ENCODE measurements at places on chromosomes 13 and 19. TPM values are rescaled to one million over a fixed set of nuclear protein-coding genes. Genes with fewer than 3 reads are reported as not detected.

DNA sequence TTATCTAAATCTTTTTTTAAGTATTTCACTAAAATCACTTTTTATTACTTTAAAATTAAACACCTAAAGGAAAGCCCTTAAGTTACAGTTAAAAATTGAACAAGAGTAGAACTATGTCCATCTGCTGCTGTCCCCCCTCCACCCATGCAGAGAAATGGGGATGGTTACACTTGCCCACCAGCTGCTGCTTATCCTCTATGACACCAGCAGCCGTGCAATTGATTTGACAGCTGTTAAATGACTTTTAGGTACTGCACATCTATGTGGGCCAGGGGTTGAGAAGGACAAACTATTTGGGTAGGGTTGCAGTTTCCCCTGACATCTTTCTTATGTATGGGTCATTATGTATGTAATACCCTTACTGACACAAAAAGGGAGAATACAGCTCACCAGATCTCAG lies 77.2 kb downstream of the TBC1D4 start:
- no peak for DNase-seq

ZNF44 gene
- polyA plus RNA-seq = 3.9 TPM

GRCh38 chr13:92187378-92187989 lies 789.1 kb downstream of the GPC5 start:
- DNase-seq = no peak

F7 gene
- 0.06 TPM for polyA plus RNA-seq

NLRP11 gene
- polyA plus RNA-seq = not detected

- DNase-seq = no peak
These were observed 7.9 kb upstream of the LINGO3 start for GRCh38 chr19:2315818-2316353.

LRRC63 gene
- not detected for polyA plus RNA-seq

CCDC122 gene
- 1.6 TPM for polyA plus RNA-seq

TTC9B gene
- polyA plus RNA-seq = not detected

DNA sequence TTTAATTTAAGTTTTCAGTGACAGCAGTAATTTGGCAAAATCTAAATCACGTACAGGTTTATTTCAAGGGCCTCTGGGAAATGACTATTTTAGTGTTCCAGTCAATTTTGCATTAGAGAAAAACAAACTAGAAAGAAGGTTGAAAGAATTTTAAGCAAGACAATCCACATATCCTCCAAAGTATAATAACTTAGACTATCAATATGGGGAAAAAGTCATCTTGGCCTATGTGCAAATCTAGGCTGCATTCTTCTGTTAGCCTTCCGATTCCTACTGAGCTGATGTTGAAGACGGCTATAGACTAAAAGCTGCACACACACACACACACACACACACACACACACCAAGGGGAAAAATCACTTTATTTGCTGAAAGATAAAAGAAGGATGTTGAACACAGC lies 81.3 kb downstream of the SLITRK6 start:
- no peak for DNase-seq

DNA sequence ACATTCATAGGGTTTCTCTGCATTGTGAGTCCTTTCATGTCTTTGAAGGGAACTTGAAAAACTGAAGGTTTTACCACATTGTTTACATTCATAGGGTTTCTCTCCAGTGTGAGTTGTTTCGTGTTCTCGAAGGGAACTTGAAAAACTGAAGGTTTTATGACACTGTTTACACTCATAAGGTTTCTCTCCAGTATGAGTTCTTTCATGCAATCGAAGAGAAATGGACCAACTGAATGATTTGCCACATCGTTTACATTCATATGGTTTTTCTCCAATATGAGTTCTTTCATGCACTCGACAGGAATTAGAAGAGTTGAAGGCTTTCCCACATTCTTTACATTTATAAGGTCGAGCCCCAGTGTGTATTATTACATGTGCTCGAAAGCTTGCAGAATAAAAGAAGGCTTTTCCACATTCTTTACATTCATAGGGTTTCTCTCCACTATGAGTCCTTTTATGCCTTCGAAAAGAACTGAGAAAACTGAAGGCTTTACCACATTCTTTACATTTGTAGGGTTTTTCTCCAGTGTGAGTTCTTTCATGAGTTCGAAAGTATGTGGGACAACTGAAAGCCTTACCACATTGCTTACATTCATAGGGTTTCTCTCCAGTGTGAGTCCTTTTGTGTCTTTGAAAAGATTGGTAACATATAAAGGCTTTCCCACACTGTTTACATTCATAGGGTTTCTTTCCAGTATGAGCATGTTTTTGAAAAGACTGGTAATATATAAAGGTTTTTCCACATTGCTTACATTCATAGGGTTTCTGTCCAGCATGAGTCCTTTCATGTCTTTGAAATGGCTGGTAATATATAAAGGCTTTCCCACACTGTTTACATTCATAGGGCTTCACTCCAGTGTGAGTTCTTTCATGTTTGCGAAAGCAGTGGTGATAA lies 20.7 kb downstream of the ZNF14 start:
- DNase-seq = no peak

DNA sequence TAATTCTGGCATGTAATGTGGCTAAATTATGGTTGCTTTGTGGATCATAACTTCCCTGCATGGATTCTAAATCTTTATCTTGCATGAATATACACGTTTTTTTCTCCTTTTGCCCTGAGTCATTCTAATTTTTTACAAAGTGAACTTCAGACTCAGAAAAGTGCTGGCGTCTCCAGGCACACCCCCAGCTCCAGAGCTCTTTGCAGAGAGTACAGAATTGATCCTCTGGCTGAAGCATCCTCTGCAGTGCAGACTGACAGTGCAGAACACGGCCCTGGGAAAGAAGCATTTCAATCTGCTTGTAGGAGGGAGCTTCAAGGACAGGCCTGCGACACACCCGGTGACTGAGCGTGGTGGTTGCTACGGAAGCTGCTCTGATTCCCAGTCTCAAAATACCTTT lies 228.1 kb downstream of the FGF9 start:
- no peak for DNase-seq

DNA sequence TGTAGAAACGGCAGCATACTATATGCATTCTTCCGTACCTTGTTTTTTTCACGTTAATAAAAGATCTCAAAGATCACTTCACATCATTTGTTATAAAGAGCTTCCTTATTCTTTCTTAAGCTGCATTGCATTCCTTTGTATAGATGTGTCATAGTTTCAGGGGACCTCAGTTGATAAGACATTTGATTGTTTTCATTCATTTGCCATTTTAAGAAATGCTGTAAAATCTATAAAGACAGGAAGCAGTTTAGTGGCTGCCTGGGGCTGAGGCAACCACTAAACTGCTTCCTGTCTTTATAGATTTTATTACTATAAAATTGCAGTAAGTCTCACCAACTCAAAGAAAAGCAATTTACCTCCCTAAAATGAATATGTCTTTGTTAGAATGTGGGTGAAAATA lies 59.4 kb downstream of the ZDHHC20 start:
- DNase-seq = no peak

DNA sequence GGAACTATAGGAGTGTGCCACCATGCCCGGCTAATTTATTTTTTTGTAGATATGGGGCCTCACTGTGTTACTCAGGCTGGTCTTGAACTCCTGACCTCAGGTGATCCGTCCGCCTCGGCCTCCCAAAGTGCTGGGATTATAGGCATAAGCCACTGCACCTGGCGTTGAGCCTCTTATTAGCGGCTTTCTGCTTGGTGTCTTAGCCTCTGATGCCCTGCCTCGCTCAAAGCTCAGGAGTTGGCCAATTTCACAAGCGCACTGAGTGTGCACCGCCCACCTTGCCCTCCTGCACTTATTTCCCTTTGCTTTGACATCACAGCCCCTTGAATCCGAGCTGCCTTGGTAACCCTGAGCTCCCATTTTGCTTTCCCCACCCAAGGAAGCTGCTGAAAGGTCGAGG lies 10.1 kb downstream of the YIPF2 start:
- DNase-seq = no peak

CYSLTR2 gene
- polyA plus RNA-seq = not detected

DNA sequence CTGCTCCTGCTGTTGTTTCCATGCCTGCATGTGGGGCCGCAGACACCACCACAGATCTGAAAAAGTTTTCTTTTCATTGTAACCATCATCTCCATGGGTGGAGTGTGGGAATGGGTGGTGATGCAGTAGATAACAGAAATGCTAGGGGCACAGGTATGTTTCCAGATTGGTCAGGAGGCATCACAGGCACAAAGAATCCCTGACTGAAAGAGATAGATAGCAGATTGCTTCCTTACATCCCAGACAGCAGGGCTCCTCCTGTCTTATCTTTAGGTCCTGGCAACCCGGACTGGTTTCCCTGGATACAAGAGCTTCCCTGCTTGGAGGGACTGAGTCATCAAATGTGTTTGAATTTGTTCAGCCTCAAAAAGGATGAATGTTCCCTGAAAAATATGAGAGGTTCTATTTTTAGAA lies 1937.6 kb downstream of the PCDH9 start:
- DNase-seq = peak; percentile 36

GRCh38 chr13:104105418-104106355 lies 1039.5 kb upstream of the SLC10A2 start:
- DNase-seq = no peak

GRCh38 chr19:11452620-11453310 lies 17.3 kb downstream of the PRKCSH start:
- no peak for DNase-seq

DNA sequence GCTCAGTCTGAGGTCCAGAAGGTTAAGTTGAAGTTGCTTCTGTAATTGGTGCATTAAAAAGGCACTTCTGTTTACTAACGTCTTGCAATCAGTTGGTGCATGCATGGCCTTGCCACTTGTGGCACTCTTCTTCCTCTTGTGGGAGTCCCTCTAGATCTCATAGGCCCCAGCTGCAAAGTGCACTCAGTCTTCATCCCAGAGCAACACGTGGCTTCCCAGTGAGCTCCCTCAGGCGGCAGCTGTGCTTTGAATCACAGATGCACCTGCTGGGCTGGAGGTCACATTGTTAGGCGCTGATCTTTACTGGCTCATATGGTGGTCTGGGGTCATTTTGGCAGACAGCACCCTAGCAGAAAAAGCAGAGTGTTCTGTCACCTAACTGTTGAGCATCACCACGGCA lies 215.7 kb downstream of the ZNF536 start:
- DNase-seq = no peak

- DNase-seq = no peak
These were observed 12.2 kb upstream of the MLLT1 start for GRCh38 chr19:6292006-6292405.

SELENOV gene
- polyA plus RNA-seq = not detected

- no peak for DNase-seq
These were observed 87.1 kb downstream of the TEX29 start for GRCh38 chr13:111407381-111408131.

GRCh38 chr13:113804017-113804702 lies 45.1 kb downstream of the TMEM255B start:
- no peak for DNase-seq

DNA sequence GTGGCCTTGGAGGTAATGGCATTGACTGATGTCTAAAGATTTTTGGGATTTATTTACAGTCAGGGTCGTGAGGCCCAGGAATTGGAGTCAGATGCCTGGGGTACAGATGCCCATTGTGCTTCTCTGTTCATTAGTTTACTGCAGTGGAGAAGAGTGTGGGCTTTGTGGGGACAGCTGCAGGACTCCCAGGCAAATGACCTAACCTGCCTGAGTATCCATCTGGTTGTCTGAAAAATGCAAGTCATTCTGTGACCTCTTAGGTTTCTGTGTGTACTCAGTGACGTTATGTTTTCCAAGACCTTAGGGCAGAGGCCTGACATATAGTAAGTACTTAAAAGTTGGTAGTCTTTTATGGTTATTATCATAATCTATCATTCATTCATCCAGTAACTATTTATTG lies 60.5 kb downstream of the SPATA13 start:
- no peak for DNase-seq

ZNF420 gene
- 5.9 TPM for polyA plus RNA-seq

GRCh38 chr19:17889609-17890214 lies 18.0 kb downstream of the SLC5A5 start:
- DNase-seq = no peak

All from AG04450 (cell line).